Vagina (tissue), 2 donors: ENCODE measurements at places on chromosomes 13 and 19.

DNA sequence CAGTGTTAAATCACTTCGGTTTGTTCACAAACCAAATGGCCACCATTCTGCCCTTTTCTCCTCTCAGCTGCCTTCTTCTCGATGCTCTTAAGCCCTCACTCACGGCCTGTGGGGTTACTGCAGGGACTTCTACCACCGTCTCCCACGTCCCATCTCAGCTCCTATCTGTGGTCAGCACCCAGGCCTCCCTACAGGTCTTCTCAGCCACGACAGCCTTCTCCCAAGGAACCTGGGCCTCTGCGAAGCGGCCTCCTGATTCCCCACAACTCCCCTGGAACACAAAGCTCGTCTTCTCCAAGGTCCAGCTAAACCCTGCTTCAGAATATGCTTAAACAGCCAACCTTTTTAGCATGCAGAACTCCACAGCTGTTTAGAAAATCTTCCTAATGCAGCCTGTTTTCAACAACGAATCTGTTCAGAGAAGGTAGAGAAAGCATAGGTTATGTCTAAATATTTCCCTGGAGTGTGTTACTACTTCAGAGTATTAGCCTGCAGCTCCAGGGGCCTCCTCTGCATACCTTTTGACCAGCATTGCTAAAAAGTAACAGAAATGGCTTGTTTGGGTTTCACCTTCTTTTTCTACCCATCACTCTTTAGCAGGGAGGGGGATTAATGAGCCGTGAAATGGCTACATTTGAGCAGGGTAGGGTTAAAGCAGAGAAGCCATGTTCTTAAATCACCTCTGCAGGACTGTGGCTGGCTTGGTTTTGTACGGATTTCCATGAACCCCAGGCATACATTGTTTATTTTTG, 104.0 kb downstream of the COL4A2 start:
- DNase-seq = no peak

GRCh38 chr13:44318161-44318560, 55.5 kb upstream of the SERP2 start:
- DNase-seq = no peak

DNA sequence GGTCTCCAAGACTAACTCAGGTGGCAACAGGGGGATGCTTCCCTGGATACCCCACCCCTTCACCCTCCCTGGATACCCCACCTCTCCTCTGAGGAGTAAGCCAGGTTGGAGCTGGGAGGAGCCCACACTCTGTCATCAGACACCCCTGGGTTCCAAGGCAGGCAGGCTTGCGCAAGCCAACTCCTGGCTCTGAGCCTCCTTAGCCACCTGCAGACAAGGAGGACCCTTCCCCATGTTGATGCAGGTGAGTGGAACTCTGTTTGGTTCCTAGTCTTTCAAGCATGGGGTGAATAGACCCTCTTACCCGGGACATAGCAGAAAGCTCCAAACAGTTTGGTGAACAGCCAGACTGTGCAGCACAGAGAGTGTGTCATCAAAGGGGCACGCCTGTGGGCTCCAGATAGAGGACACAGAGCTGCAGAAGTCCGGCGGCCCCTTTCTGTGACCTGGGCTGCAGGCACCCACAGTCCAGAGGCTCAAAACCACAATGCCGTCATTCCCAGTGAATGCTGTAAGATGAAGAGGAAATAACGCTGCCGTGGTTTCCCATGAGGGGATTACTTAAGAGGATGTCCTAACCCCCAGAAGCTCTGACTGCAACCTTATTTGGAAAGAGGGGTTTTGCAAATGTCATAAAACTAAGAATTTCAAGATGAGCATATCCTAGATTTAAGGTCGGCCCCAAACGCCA, 12.1 kb upstream of the HAS1 start:
- DNase-seq = no peak

DNA sequence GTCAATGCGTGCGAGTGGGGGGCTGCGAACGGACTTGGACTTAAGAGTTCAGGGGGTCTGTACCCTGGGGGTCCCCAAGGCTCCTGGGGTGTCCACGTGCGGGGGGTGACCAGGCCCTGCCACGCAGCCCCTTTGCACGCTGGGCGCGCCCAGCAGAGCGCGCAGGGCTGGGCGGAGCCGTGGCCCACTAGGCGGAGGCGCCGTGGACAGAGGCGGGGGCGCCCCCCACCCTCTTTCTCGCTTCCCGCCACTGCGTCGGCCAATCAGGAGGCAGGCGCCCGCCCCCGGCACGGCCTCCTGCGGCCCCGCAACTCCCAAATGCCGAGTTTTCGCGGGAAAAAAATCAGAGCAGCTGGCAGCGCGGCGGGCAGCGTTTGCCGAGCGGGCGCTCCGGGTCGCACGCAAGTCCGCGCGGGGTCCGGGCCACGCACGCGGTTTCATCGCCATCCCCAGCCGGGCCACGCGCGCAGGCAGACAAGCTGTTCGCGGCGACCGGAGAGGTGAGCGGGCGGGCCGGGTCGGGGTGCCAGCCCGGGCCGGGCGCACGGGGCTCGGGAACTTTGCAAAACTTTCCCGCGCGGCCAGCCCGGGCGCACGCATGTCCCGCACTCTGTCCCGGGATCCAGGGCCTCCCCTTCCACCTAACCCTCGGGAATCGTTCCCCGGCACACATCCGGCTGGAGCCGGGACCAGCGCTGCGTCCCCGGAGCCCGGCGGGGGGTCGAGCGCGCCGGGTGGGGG, at the start of gene UHRF1:
Gene UHRF1, plus strand, starts transcription at position 346 of the 741 bp plus-strand sequence. CDS start 1,385 bp downstream, outside the sequence.
- DNase-seq = no peak

- DNase-seq = no peak
These were observed 82.4 kb downstream of the GGACT start for GRCh38 chr13:100506154-100506553.

- DNase-seq = no peak
These were observed 4.9 kb upstream of the NWD1 start for GRCh38 chr19:16714702-16715287.

DNA sequence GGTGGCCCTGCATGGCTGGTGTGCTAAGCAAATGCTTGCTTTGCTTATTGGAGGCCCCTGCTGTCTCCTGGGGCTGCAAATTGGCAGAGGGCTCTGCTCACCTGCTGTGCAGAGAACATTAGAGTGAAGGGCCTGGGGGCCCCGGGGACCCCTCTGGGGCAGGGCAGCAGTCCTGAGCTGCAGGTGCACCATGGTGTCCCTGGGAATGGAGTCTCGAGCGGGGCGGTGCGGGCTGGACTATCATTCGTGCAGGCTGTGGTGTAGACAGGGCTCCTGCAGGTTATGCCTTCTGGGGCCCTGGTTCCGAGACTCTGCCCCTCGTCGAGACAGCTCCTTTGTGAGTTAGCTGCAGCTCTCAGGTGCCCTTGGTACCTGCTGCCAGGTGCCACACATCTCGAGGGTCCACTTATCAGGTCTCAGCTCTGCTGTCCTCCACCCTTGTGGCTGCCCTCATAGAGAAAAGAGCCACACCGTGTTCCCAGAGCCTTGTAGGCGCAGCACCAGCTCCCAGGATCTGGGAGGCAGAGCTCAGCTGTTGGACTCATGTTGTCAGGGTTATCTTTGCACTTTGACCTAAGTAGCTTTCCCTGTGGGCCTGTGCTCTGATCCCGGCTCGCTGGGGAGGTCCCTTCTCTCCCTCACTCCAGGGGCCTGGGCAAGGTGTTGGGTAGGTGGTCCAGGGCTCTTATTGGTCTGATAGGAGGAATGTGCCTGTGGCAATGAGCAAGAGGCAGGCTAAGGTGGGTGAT, 58.0 kb upstream of the ZNF536 start:
- DNase-seq = no peak

GRCh38 chr13:101875717-101876393, 423.4 kb downstream of the ITGBL1 start:
- no peak for DNase-seq

DNA sequence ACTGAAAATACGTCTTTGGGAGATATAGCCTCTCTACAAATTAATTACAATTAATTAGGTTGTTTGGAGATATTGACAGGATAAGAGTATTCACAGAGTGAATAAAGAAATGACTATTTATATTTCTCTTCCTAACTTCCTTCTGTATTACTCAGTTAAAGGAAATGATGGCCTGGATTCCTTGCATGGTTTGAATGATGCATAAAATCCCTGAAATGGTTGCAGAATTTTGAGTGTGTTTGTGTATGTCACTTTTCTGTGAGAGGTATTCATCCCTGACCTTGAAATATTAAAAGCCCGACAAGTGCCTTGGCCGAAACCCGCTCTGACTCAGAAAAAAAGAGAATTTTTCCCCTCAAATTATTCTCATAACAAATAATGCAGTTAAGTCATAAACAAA, 90.0 kb downstream of the PDS5B start:
- DNase-seq = no peak

DNA sequence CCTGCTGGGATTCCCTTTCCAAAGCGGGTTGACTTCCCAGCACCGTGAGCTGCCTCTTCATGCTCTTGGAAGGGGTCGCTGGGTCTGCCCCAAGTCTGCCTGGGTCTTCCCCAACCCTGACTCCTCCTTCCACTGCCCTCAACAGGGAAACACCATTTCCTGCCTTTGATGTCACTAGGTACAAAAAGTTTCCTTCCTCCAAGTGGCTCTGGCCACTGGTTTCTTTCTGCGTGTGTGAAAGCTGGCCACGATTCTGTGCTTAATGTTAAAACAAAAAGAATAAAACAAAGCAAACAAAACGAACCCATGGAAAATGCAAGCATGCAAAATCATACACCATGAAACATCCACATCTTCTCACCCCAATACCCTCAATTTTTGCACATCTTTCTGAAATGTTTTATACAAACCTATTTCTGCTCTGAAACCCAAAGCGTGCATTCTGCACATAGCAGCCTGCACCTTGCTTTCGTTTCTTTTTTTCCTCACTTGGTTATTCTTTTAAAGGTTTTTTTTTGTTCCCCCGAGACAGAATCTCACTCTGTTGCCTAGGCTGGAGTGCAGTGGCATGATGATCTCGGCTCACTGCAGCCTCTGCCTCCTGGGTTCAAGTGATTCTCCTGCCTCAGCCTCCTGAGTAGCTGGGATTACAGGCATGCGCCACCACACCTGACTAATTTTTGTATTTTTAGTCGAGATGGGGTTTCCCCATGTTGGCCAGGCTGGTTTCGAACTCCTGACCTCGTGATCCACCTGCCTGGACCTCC, 12.5 kb upstream of the TNFSF9 start:
- no peak for DNase-seq

DNA sequence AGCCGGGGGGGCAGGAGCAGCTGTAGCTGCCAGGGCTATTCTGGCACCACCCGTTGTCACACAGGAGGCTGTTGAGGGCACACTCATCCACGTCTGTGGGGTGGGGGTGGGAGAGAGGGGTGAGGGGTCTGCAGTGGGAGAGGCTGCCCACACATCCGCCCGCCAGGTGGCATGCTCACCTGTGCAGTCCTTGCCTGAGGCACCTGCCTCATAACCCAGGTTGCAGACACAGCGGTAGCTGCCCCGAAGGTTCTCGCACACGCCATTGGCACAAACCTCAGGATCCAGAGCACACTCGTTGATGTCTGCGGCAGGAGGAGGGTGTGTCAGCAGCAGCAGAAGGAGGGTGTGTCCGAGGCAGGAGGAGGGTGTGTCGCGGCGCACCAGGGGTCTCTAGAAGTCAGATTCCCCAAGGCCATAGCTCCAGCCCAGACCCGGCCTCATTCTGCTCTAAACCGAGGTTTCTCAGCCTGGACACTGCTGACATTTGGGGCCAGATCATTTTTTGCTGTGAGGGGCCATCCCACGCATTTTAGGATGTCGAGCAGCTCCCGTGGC, 20.3 kb downstream of the FBN3 start:
- no peak for DNase-seq

DNA sequence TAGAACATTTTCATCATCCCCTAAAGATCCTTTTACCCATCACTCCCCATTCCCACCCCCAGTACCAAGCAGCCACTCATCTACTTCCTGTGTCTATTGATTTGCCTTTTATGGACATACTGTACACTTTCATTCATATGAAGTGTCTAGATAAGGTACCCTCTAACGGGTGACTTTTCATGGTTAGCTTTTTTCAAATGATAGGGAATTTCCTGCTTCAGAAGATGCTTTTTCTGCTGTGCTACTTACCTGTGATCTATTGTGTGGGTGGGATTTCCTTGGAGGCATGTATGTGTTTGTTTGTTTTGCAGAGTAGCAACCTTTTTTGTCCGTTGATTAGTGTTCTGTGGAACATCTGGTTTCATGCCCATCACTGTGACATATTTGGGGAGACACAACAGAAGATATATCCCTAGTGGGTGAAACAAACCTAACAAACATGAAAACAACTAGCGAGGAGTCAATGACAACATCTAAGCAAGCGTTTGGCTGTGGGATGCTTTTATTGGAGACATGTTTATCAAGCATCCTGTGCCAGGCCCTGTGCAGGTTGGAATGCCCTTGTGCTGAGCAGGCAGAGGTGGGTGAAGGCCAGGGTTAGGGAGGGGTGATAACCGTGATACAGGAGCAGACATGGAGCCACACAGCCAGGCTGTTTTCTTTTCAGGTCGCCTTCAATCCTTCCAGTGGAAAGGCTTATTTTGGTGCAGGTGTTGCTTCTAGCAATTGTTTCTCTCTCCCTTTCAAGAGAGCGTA, 17.6 kb downstream of the SPINT2 start:
- no peak for DNase-seq

DNA sequence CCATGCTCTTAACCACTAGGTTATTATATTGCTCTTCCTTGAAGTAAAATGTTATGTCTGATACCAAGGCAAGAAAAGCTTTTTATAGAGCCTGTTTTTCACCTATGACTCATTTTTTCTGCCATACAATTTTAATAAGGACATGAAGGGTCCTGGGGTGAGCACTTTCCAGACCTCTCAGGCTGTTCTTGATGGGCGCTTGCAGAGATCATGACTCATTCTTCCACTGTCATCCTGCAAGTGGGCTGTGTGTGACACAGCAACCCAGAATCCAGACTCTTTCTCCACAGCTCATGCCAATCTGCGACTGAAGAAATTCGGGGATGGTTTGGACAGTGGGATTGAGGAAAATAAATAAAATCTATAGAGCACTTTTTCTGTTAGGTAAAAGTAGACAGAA, 506.7 kb upstream of the NBEA start:
- no peak for DNase-seq

DNA sequence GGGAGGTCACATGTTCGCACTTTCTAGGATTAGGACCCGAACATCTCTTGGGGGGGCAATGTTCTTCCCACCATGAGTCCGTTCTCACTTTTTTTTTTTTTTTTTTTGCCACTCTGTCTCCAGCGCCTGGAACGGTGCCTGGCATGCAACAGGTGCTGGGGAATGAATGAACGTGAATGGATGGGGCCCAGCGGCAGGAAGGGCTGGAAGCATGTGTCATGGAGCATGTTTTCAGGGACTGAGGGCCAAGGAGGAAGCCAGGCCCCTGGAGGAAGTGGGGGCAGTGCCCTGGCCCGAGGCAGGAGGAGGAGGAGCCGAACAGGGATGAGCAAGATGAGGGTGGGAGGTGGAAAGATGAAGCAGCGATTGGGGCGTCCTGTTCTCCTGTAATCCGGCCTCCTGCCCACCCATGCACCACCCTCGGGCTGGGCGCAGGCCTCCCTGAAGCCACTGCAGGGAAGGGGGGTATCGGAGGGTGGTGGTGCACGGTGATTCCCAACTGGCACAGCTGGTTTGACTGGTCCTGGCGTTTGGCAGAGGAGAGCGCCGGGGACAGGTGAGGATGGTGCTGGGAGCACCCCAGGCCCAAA, 8.8 kb upstream of the SULT2B1 start:
- DNase-seq = no peak

DNA sequence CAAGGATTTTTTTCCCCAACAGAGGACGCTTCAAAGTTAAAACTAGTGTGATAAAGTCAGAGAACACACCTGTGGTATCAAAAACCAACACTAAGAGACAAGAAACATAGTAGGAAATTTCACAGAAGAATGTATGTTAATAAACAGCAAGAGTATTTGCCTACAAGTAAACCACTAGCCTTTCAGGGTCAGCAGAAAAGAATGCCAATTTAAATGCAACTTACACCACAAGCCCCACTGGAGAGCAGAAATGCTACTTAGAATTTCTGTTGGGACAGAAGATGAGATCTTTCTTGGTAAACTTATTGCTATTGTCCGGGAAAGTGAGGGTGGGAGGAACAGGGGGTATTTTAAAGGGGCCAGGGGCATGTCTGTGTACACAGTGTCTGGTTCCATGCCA, 68.6 kb downstream of the STK24 start:
- DNase-seq = no peak
